ENCODE measurements at places on chromosomes 1 and 21.

DNA sequence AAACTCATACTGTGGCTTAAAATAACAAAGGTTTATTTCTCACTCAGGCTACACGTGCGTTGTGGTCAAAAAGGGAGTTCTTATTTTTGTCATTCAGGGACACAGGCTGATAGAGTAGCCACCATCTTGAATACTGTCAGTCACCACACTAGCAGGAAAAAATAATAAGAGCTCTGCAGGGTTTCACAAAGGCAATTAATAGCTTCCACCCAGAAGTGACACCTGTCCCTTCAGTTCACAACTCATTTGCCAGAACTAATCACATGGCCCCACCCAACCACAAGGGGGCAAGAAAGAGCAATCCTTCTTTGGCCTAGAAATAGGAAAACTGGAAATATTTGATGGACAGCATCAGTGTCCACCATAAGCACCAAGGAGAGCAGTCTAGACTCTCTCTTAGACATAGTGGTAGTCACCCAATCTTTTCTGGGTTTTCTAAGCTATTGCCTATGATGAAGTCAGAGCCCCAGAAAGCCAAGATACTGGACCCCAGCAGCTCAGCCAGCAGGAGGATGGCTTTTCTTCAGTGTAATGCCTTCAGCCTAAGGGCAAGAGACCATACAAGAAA lies 8.2 kb downstream of the HAPLN2 start:
- H3K4me3 ChIP-seq: no peak overlapping the region
- H3K36me3 ChIP-seq: no peaks in the 10 kb centered on the region
- no peak overlapping the region for H3K27ac ChIP-seq
- peaks cover 64% of the 10 kb centered on the region for H3K27me3 ChIP-seq
- no peak for DNase-seq

GRCh38 chr1:237879195-237879594 lies 11.5 kb downstream of the ZP4 start:
- H3K27me3 ChIP-seq: peaks cover 3% of the 10 kb centered on the region
- no peaks in the 10 kb centered on the region for H3K4me1 ChIP-seq
- no peak overlapping the region for H3K4me3 ChIP-seq

- H3K4me1 ChIP-seq: peaks cover 19% of the 10 kb centered on the region
- H3K4me3 ChIP-seq: peak within 1 kb of the TSS; percentile 75
These were observed at the start of gene NMNAT2 for GRCh38 chr1:183417772-183418491. NMNAT2 (minus strand) TSS chr1:183418380; CDS start chr1:183418267, 113 bp downstream.

- no peaks in the 10 kb centered on the region for H3K36me3 ChIP-seq
- H3K27ac ChIP-seq: no peak overlapping the region
- H3K4me3 ChIP-seq: no peak overlapping the region
- no peaks in the 10 kb centered on the region for H3K27me3 ChIP-seq
These were observed 18.2 kb downstream of the C1orf87 start for GRCh38 chr1:60055336-60055735.

DNA sequence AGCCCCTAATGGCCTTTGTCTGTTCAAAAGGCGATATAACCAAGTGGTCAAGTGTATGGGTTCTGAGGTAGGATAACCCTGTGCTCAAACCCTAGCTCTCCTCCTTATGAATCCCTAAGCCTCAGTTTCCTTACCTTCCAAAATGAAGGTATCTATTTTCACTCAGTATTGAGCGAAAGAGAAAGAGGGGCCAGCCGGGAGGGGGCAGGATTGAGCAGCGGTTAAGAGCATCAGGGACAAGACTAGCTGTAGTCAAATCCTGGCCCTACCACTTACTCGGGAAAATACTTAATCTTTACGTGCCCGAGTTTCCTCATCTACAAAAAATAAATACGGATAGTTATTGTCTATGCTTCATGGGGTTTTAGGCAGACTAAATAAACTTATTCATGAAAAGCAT lies 25.7 kb downstream of the LY9 start:
- H3K4me3 ChIP-seq: no peak overlapping the region
- H3K27ac ChIP-seq: no peak overlapping the region
- peaks cover 10% of the 10 kb centered on the region for H3K4me1 ChIP-seq
- no peaks in the 10 kb centered on the region for H3K27me3 ChIP-seq

- no peaks in the 10 kb centered on the region for H3K36me3 ChIP-seq
- no peak overlapping the region for H3K4me3 ChIP-seq
- H3K4me1 ChIP-seq: peaks cover 2% of the 10 kb centered on the region
- H3K27me3 ChIP-seq: peaks cover 59% of the 10 kb centered on the region
These were observed 18.8 kb upstream of the PKP1 start for GRCh38 chr1:201264554-201264953.

Data from progenitor cell of endocrine pancreas (in vitro differentiated cells).